ENCODE measurements at places on chromosomes 7 and 10.

DNA sequence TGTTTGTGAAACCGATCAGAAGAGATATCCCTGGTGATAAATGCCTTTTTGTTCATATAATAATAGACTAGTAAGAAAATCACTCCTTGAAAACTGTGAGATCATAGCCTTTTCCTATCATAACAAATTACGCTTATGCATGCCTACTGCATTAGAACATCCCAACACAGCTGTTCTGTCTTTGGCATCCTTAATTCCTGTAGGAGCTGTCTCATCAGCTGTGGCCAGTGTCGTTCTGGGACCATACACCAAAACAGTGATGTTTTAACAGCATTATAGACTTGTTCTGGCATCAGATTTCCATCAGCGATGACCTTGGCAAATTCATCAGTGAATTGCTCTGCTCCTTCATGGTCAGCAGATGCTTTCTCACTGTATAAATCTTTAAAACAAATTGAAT lies 423.6 kb upstream of the LRGUK start:
- DNase-seq = no peak

DNA sequence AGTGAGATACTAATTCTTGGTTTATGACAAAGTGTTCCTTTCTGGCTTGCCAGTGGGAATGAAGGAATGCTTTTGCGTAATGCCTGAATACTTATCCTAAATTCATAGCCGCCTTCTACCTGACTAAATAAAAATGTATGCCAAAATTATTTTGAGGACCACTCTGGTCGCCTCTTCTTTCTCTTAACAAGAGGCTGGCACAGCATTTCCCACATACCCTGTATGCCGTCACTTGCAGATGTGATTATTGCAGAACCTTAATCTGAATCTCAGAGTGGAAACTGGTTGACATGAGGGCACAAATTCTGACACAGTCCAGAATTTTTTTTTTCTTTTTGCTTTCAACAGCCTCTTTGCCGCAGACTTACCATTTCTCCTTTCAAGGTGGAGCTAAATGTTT lies 124.6 kb upstream of the GLCCI1 start:
- no peak for DNase-seq

- DNase-seq = no peak
These were observed 48.6 kb upstream of the DLG5 start for GRCh38 chr10:77975086-77975666.

DNA sequence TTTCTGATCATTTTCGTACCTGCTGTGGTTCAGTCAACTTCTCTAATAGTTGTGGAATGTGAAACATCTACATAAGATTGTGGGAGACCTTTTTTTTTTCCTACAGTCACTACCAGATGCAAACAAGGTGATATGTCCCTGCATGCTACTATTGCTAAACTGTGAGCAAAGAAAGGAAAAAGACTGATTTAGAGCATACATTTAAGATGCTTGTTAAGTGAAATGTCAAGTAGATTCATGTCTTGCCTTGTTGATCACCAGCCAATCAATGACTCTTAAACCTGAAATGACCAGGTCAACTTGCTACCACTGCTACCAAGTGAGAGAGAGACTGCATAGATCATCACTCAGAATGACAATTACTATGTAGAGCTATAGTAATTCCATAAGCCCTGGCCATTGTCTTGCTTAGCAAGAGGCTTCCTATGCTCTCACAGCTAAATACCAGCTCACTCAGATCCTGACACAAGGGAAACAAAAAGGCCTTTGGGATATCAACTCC lies 84.3 kb upstream of the SKAP2 start:
- no peak for DNase-seq

DNA sequence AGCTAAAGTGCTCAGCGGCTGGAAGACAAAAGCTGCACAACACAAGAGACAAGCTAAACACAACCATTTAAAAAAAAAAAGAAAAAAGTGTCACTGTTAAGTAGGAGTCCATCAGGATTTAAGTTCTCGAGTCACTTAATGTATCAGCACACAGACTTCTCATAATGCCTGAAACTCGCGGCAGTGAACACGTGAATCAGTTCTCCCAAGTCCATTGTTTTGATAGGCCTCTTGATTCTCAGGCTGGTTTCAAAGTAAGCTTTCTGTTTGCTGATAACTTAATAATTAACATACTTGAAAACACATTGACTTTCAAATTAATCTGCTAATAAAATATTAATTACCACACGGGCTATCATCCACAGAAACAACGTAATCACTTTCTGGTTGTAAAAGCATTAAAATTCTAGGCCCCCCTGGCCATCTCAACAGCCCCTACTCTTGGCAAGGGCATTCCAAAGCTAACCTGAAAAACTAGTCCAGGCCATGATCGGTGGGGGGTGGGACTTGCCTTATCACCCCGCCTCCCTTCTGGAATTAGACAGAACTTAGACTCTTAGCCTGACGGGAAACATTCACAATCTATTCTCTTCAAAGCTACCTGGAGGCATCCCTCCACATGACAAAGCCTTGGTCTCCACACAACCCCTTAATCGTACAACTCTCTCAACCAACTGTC lies 129.0 kb downstream of the DIP2C start:
- no peak for DNase-seq

DNA sequence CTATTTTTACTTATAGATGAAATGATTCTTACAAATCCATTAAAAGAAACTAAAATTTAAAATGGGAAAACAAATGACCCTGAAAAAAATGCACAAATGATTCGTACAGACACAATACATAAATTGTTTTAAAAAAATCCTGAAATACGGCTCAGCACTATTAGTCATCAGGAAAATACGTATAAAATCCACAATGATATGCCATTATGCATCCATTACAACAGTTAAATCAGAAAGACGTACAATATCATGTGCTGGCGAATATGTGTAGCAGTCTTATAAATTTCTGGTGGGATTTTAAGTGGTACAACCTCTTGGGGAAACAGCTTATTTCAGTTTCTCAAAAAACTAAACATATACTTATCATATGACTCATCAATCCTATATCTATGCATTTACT lies 600.1 kb upstream of the STEAP1 start:
- DNase-seq = no peak

DNA sequence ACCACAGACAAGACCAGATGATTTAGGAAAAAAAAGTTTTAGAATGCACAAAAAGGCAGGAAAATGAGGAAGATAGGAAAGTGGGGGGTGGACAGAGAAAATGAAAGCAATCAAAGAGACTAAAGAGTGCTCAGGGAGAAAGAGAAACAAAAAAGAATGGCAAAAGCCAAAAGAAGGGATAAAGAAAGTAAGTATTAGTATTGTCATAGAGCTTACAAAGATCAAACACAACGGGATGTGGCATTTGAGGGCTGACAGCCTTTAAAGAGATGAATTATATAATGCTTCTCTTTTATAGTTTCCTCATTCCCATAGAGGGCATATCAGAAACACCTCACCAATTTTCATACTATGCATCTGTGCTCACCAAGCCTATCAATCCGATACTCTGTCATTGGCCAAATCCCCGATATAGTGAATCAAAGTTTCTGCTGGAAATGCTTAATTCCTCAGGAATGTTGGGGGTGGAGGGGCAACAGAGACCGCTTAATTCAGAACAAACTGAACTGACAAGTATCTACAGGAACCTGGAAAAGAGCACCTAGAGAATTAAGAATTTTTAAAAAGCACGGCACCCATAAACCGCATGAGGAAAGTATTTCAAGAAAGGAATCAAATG lies 2.7 kb downstream of the COG5 start:
- no peak for DNase-seq

GRCh38 chr10:83541046-83541445 lies 598.3 kb upstream of the GHITM start:
- DNase-seq = no peak

DNA sequence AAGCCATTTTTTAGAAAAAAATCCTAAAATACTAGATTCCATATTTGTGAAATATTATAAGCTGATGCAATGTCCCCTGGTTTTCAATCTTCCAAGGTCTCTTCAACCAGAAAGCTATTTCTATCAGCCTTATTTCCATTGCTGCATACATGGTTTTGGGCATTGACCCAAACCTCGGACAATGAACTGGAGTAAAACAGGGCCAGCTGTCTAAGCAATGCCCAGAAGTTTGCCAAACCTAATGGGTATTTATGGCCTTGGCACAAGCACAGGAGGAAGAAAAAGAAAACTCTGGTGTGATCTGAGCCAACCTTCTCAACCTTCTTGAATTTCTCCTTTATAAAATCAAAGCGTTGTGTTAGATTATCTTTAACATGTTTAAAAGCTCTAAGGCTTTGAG lies 402.3 kb downstream of the DNAJB9 start:
- no peak for DNase-seq

DNA sequence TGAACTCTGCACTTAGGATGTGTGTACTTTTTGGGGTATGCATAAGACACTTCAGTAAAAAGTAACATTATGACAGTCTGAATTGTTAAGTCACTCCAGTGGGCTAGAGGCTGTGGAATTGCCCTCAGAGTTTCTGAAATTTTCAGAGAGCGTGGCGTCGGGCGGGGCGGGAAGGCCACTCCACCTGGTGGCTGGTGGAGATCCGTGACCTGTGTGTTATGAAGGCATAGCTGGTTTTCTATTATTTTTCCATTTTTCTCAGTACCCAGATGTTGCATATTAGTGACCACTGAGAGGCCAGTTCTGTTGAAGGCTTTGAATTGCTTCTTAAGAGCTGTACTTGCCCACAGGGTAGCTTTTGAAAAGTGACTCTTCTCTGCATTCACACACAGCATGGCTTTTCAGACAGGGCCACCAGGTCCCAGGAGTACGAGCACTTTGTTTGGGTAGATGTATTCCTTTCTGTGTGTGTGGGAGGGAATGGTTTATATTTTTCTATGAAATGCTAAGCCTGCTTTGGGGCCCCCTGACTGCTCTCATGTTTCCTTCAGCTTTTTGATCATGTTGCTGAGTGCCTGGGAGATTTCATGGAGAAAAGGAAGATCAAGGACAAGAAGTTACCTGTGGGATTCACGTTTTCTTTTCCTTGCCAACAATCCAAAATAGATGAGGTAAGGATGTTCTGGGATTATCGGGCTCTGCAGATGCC lies 52.3 kb downstream of the TACR2 start:
- DNase-seq = no peak

- no peak for DNase-seq
These were observed 28.0 kb downstream of the LMTK2 start for GRCh38 chr7:98134420-98135228.

GRCh38 chr10:64732372-64732957 lies 1211.3 kb downstream of the REEP3 start:
- DNase-seq = no peak

DNA sequence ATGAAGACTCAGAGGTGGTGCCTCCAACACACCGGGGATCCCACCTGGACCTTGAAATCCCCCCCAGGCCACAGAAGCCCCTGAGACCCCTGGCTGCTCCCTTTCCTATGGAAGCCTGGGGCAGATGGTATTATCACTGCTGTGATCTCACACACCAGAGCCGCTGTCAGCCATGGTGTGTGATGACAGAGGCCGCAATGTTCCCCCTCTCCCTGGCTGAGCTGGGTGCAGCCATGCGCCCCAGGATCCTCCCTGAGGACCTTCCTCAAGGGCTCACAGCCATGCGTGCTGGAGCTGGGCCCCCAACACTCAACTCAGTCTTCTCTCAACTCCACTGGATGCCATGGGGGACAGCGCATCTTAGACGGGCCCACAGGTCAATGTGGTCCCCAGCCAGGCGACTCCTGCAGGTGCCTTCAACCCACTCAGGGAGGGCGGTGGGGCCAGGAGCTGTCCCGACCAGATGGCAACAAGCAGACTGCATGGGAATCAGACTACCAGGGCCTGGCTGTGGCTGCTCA lies 44.9 kb downstream of the VIPR2 start:
- no peak for DNase-seq

DNA sequence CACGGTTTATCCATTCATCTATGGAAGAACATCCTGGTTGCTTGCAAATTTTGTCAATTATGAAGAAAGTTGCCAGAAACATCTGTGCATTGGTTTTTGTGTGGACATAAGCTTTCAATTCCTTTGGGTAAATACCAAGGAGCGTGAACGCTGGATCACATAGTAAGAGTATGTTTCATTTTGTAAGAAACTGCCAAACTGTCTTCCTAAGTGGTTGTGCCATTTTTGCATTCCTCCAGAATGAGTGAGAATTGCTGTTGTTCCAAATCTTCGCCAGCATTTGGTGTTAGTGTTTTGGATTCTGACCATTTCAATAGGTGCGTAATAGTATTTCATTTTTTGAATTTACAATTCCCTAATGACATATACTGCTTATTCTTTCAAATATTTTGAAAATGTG lies 155.3 kb upstream of the FRMD4A start:
- DNase-seq = no peak

GRCh38 chr10:14312014-14312413 lies 18.7 kb downstream of the FRMD4A start:
- peak; percentile 72 for DNase-seq

- DNase-seq = no peak
These were observed 650.4 kb downstream of the SDK1 start for GRCh38 chr7:3951316-3952055.

GRCh38 chr10:20835335-20835734 lies 61.8 kb downstream of the NEBL start:
- no peak for DNase-seq

GRCh38 chr7:50953303-50953702 lies 170.6 kb upstream of the GRB10 start:
- no peak for DNase-seq

DNA sequence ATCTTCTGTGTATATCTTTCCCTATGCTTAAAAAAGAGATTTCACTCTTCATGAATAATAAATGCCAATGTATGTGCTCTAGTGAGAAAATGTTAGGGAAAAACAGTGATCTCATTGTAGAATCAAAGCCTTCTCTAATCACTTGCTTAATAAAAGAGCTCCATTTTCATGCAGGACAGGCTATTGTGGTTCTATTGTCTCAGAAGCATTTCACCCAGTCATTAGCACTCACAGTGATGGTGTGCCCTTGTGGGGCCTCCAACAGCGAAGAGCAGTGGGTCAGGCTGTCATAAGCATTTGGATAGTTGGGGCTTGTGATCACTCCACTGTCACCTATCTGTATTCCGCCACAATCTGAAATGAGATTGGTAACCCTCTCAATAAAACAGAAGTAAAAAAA lies 83.9 kb upstream of the RSU1 start:
- DNase-seq = no peak

- DNase-seq = no peak
These were observed 46.2 kb downstream of the NOC3L start for GRCh38 chr10:94316560-94316959.

- DNase-seq = no peak
These were observed 38.1 kb upstream of the ADO start for GRCh38 chr10:62766386-62766785.

DNA sequence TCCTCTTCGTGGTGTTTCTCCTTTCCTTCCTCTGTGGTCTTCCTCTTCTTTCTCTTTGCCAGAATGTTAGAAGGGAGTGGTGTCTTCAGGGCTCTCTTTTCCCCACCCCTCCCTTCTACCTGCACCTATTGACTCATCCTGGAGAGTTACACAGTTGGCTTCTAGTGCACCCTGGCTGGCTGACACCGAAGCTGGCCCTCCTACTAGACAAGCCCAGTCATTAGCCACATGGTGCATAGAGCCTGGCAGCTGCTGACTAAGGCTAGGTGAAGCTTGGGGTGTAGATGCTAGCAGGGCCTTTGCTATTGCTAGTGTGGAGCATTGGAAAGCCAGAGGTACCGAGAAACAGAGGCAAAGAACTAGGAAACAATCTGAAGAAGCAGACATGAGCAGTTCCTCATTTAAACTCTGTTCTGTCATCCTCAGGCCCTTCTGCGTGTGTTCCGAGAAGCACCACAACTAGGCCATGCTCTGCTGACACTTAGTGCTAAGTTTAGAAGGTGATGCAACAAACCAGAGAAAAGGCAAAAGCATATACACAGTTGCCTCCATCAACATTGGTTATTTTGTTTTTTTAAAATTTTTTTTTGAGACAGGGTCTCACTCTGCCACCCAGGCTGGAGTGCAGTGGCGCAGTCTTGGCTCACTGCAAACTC lies 213.9 kb downstream of the BAMBI start:
- DNase-seq = no peak

- DNase-seq = no peak
These were observed 284.4 kb upstream of the IGFBP3 start for GRCh38 chr7:46205478-46205877.
